Hypothalamus (tissue), 51 donors: ENCODE measurements at places on chromosomes 13 and 19.

DNA sequence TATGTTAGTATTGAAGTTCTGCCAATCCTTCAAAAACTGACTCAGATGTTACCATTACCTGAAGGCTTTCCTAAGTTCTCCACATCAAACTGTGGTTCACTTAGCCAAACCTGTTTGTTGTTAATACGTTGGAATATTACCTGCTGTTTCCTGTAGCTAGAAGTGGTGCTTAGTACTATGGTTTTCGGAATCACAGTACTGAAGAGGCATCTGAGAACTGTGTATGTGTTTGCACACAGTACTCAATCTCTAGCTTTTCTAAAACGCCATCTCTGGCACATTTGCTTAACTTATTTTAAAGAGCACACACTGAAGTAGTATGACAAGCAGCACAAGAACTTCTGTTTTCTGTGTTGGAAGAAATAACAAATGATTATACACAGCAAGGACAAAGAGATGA is 248.2 kb downstream of the SHISA2 start:
- DNase-seq: no peak

DNA sequence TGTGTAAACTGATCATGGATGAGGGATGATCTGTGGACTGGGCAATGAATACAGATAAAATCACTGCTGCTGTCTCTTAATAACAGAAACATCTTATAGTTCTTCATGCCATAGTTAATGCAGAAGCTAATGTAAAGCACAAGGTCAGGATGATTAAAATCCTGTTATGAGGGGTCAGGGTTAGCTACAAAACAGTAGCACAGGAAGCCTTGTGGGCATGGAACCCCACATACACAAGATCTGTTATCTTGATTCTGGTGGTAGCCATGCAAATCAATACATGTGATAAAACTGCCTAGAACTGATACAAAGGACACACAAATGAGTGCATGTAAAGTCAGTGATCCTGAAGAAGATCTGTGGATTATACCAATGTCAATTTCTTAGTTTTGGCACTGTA is 96.4 kb downstream of the KLF12 start:
- no peak for DNase-seq

- DNase-seq: no peak
These were observed 38.3 kb downstream of the KPNA3 start for GRCh38 chr13:49754146-49754545.

GRCh38 chr19:13138916-13139198 is 11.3 kb downstream of the STX10 start:
- no peak for DNase-seq

- no peak for DNase-seq
These were observed 10.0 kb downstream of the POLR1D start for GRCh38 chr13:27631665-27632064.

DNA sequence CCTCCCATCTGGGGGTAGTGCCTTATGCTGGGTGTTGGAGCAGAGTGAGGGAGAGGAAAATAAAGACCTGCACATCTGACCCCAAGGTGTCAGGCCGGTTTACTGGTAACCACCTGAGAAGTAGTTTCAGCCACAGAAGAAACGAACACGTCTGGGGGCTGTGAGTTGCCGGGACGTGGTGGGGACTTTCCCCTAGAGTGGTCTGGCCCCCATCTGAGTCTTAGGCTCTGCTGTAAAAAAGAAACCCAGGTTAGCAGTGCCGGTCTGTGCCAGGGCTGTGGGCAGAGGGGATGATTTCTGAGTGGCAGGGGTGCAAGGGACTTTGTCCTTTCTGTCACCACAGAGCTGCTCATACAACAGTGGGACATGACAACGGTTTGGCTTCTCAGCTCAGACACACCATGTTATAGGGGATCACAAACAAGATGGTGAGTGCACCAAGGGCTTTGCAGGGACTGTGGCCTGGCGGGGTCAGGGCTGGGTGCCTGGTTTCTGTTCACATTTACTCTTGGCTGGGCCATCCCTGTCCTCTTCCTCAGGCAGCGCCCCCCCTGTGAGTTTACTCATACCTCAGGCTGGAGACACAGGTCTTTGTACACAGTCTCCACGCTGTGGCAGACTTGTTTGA is 9.0 kb downstream of the GCDH start:
- no peak for DNase-seq

GRCh38 chr13:97116754-97117153 is 105.4 kb upstream of the MBNL2 start:
- DNase-seq: no peak

DNA sequence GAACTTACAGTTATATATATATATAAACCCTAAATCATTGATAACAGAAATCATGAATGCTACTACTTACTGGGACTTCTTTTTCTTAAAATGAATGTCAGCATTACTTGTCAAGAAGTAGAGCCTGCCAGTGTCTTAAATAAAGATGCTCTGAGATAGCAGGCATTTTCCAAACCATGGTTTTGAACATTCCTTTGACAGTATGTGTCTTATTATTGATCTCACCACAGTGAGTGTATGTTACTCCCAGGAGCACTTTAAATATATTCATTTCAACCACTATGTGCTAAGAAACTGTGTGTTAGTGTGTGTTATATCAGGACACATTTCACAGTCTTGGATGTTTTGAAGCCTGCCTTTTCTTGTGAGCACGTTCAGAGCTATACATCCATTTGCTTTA is 28.2 kb downstream of the TNFRSF19 start:
- DNase-seq: no peak

DNA sequence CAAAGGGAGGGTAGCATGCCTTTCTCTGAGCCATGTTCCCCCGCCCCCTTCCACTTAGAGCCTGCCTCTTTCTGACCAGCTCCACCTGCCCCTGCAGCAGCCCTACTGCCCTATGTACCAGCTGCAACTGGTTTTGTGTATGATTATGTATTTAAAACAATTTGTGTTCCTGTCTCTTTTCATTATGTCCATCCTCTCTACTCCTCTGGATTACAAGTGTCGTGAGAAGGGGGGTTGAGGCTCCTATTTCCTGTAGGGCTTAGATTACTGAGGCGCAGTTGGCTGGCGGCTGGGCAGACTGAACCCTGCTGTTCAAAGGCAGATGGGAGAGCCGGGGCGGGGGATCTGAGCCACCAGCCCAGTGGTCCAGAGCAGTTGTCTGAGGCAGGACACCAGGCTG is 213.3 kb downstream of the KCNRG start:
- no peak for DNase-seq

DNA sequence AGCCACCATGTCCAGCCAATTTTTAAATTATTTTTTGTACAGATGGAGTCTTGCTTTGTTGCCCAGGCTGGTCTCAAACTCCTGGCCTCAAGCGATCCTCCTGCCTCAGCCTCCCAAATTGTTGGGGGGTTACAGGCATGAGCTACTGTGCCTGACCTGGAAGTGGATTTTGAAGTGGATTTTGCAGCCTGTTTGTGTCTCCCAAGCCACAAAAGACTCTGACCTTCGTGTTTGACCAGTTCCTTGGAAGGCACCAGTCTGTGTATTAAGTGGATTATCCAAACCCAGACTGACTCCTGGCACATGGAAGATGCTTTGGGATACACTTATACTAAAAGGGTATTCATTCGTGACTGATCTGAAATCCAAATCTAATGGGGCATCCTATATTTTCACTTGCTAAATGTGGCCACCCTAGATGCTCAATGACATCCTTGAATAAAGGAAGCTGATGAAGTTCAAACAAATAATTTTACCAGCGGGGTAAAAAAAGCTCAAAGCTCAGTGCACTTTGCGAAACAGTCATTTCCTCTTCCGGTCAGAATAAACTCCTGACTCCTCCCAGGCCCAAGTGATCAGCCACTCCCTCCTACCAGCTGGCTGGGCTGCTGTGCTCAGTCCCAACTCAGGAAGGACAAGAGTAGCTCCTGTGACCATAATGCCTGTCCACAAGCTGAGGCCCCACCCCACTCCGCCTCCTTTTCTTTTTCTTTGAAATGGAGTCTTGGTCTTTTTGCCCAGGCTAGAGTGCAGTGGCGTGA is 32.6 kb upstream of the GATAD2A start:
- no peak for DNase-seq

- no peak for DNase-seq
These were observed 19.6 kb upstream of the ZNF675 start for GRCh38 chr19:23706657-23707056.

DNA sequence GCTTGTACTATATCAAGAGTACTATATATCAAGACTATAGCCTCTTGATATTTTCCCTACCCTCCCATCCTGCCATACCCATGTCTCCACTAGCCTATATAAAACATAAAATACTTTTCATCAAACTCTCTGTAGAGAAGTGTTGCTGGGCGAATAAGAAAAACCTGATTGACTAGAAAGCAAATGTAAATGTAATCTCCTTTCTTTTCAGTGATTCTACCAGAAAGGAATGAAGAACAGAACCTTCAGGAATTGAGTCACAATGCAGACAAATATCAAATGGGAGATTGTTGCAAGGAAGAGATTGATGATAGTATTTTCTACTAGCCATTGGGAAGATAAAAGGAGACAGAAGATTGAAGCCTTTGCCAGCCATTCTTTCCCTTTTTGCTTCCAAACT is 89.2 kb downstream of the KCNRG start:
- DNase-seq: no peak

- no peak for DNase-seq
These were observed 2.4 kb upstream of the ARGLU1 start for GRCh38 chr13:106570299-106570852.

GRCh38 chr19:53626486-53626885 is 5.3 kb upstream of the DPRX start:
- DNase-seq: no peak

DNA sequence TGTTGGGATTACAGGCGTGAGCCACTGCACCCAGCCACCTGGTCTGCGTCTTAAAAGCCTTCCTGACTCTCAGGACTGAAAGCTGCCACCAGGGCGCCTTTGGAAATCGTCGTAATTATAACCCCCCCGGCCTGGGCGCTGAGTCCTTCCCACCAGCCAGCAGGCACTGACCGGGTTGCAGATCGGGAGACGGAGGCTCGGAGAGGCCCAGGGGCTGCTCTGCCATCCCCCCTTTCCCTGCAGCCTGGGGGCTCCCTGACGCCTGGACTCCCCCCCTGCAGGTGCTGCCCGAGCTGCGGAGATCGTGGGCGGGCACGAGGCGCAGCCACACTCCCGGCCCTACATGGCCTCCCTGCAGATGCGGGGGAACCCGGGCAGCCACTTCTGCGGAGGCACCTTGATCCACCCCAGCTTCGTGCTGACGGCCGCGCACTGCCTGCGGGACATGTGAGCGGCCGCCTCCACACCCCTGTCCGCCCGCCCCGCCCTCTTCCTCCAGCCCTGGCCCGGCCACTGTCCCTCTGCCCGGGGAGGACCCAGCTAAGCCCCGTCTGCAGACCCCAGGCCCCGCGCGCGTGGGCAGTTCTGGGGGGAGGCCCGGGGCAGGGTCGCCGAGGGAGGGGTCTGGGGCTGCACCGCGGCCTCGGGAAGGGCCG is 2.5 kb downstream of the PRTN3 start:
- no peak for DNase-seq

DNA sequence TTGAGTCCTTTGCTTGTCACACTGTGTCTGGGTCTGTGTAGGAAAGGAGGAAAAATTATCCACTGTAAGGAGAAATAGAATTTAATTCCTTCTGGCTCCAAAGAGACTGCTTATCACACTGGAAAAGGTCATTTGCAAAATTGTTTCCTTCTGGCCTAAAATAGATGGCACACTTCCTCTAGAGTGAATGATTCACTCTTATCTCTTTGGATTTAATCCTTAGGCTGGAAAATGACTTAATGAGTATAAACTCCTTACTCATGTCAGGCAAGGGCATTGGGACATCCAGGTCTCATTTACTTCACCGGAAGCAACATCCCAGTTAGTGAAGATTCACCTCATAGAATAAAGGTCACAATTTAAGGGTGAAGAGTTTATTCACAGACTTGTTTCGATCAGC is 293.6 kb downstream of the OXGR1 start:
- no peak for DNase-seq

DNA sequence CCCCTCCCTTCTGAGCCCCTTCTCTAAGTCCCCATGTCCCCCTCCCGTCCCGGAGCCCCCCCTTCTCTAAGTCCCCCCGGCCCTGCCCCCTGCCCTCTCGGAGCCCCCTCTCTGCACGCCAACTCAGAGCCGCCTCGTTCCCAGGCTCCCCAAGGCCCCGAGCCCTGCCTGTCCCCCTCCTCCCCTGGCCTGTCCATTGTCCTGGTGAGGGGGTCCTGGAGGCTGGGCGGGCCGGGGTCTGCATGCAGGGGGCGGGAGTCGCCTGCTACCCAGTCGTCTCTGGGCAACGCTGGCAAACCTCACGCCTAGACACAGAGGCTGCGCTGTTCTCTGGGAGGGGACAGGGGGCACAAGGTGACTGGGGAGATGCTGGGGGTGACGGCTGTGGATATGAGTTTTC is 39.2 kb upstream of the SEMA6B start:
- DNase-seq: no peak

DNA sequence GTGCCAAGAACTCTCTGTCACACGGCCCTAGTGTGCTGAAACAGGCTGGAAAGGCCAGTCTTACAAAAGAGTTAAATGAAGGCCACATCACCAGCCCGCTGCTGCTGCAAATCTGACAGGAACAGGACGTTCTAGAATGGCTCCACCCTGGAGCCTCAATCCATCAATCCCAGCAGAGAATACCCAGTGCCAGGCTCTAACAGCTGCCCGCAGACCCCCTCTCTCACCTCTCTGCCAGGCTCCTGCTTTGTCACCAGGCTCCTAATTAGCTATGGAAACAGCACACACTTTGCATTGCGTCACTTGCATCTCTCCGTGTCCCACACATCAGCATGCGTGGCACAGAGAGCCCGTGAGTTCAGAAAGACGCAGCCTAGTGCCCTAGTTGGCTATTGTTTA is 314.1 kb downstream of the FOXO1 start:
- DNase-seq: peak; percentile 58

- no peak for DNase-seq
These were observed 490.4 kb downstream of the DIAPH3 start for GRCh38 chr13:59673286-59673685.

- DNase-seq: no peak
These were observed 4.1 kb downstream of the SLC10A2 start for GRCh38 chr13:103062079-103062478.

DNA sequence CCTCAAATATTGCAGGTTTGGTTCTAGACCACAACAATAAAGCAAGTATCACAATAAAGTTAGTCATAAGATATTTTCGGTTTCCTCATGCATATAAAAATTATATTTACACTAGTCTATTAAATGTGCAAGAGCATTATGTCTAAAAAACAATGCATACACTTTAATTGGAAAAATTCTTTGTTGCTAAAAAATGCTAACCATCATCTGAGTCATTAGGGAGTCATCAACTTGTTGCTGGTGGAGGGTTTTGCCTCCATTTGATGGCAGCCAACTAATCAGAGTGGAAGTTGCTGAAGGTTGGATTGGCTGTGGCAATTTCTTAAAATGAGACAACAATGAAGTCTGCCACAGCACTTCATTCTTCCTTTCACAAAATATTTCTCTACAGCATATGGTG is 422.3 kb upstream of the GPC6 start:
- DNase-seq: no peak

DNA sequence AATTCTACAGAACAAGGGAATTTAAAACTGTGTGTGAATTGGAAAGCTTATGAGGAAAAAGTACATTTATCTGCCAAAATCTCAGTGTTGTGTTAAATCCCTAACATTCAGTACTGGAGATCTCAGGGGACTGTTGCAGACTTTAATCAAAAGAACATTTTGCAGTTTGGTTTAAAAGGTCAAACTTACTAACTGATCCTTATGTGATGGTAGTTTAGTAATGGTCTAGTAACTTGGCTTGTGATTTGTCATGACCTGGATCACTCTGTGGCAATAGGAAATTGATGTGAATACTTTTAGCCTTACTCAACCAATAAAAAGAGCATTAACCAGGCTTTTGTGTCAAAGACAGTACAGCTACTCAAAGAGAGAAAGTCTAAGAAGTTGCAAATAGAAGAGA is 862.1 kb upstream of the MIR17HG start:
- DNase-seq: no peak

GRCh38 chr13:61760102-61760501 is 344.5 kb upstream of the PCDH20 start:
- DNase-seq: no peak
